ENCODE measurements at places on chromosomes 6 and 20.

- no peak overlapping the region for H3K27ac ChIP-seq
- DNase-seq = no peak
- no peaks in the 10 kb centered on the region for H3K36me3 ChIP-seq
- no peak overlapping the region for H3K4me3 ChIP-seq
- H3K27me3 ChIP-seq = no peaks in the 10 kb centered on the region
- H3K4me1 ChIP-seq = no peaks in the 10 kb centered on the region
These were observed 555.8 kb downstream of the PKHD1 start for GRCh38 chr6:51531623-51532022.

DNA sequence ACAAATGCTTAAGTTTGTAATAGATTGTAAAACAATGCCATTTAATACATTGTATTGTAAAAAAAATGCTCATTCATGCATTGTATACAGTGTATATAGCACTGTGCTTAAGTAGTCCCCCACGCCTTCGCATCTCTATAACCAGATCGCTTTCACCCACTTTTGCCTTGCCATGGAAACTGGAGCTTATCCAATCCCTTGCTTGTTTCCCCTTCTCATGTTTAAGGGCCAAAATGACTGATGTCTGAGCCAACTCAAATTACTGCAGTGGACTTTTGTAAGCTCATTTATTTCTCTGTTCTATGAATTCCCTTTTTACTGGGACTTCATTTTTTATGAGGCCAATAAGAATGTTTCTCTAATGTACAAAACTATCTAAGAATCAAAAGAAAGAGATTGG, 730.9 kb upstream of the GJE1 start:
- DNase-seq = no peak
- H3K27ac ChIP-seq = no peak overlapping the region
- peaks cover 4% of the 10 kb centered on the region for H3K4me1 ChIP-seq
- H3K27me3 ChIP-seq = peaks cover 7% of the 10 kb centered on the region

- H3K27ac ChIP-seq = no peak overlapping the region
- H3K4me1 ChIP-seq = no peaks in the 10 kb centered on the region
- no peaks in the 10 kb centered on the region for H3K36me3 ChIP-seq
- no peaks in the 10 kb centered on the region for H3K27me3 ChIP-seq
- DNase-seq = no peak
These were observed 1008.3 kb downstream of the KIF16B start for GRCh38 chr20:15564981-15565380.

DNA sequence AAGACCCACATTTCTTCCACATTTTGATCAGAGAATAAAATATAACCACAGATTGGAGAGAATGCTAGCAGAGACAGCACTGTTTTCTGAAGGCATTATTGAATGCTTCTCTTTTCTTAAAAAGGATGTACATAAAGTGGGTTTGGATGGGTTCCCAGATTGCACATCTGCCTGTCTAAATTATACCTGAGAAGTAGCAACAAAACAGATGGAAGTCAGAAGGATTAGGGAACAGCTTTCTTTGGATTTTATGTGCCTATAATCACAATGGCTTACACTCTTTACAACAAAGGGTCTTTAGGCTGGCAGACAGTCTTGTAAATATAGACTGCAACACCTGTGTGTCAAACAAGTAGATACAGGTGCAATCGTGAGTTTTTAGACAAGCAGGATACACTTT, 622.2 kb upstream of the MANEA start:
- no peaks in the 10 kb centered on the region for H3K36me3 ChIP-seq
- no peak for DNase-seq
- H3K27me3 ChIP-seq = no peaks in the 10 kb centered on the region
- no peaks in the 10 kb centered on the region for H3K4me1 ChIP-seq
- no peak overlapping the region for H3K27ac ChIP-seq

DNA sequence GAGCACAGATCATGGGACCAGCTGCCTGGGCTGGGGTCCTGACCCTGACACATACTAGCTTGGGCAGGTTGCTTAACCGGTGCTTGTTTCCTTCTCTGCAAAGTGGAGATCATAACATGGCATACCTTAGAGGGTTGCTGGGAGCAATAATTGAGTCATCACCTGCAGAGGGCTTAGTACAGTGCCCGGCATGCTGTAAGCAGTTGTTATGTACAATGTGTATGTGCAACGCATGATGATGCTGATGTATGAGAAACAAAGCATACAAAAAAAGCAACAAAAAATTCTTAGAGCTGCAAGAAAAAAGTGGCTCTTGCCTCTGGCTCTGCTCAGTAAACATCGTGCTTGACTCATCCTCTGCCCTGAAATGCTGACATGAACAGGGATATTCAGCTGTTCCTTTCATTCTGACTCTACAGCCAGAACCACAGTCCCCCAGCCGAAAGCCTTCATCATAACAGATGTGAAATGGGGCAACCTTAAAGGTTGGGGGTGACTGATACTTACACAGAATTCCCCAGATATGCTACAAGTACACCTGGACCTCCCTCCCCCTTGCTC, 91.7 kb downstream of the CLIC5 start:
- H3K27ac ChIP-seq = no peak overlapping the region
- no peaks in the 10 kb centered on the region for H3K27me3 ChIP-seq
- H3K4me3 ChIP-seq = no peak overlapping the region
- no peak for DNase-seq
- peaks cover 2% of the 10 kb centered on the region for H3K4me1 ChIP-seq

- peaks cover 12% of the 10 kb centered on the region for H3K27me3 ChIP-seq
- no peak for DNase-seq
- no peaks in the 10 kb centered on the region for H3K4me1 ChIP-seq
- no peak overlapping the region for H3K27ac ChIP-seq
- H3K36me3 ChIP-seq = no peaks in the 10 kb centered on the region
- H3K4me3 ChIP-seq = no peak overlapping the region
These were observed 58.7 kb downstream of the SLC22A23 start for GRCh38 chr6:3398165-3398562.

- H3K36me3 ChIP-seq = peaks cover 7% of the 10 kb centered on the region
- H3K27ac ChIP-seq = no peak overlapping the region
- no peak overlapping the region for H3K4me3 ChIP-seq
These were observed 3.2 kb upstream of the DEF6 start for GRCh38 chr6:35294308-35294945.

GRCh38 chr6:85130743-85131142, 319.1 kb upstream of the NT5E start:
- DNase-seq = no peak
- H3K4me3 ChIP-seq = no peak overlapping the region
- H3K27ac ChIP-seq = no peak overlapping the region
- no peaks in the 10 kb centered on the region for H3K4me1 ChIP-seq
- no peaks in the 10 kb centered on the region for H3K27me3 ChIP-seq
- no peaks in the 10 kb centered on the region for H3K36me3 ChIP-seq

DNA sequence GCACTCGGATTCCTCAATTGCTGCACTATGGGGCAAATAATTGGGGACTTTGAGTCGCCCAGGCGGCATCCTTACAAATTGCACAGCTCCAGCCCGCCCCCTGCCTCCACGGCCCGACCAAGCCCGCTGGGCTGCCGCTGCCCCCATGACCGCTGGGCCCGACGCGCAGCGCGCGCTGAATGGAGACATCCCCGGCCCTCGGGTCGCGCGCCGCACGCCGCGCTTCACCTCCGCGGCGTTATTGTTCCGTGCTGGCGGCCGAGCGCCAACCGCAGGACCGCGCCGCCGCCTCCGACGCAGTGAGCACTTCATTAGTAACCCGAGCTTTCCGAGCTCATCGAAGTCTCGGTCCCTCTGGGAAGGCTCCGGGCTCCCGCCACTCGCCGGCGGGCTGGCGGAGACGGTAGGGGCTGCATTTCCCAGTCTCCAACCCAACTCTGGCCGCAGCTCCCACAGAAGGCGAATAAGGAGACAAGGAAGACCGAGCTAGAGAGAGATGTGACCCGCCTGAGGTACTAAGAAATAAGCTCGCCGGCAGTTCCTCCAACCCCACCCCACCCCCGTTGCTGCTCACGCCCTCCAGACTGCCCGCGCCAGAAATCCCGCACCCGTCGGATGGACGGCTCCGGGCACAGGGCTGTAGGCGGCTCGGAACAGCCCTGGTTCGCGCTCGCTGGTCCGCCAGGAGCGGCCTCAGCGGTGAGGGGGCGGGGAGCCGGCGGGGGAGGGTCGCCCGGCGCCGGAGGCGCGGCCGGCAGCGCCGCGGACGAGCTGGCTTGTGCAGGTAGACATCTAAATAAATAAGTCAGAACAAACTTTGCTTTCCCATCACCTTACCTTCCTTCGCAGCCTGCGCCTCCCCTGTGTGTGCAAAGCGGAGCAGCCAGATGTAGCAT, 703 bp downstream of the EPHA7 start:
- H3K27me3 ChIP-seq = peaks cover 30% of the 10 kb centered on the region
- H3K36me3 ChIP-seq = no peaks in the 10 kb centered on the region
- peak overlapping the region; percentile 34 for H3K4me3 ChIP-seq

DNA sequence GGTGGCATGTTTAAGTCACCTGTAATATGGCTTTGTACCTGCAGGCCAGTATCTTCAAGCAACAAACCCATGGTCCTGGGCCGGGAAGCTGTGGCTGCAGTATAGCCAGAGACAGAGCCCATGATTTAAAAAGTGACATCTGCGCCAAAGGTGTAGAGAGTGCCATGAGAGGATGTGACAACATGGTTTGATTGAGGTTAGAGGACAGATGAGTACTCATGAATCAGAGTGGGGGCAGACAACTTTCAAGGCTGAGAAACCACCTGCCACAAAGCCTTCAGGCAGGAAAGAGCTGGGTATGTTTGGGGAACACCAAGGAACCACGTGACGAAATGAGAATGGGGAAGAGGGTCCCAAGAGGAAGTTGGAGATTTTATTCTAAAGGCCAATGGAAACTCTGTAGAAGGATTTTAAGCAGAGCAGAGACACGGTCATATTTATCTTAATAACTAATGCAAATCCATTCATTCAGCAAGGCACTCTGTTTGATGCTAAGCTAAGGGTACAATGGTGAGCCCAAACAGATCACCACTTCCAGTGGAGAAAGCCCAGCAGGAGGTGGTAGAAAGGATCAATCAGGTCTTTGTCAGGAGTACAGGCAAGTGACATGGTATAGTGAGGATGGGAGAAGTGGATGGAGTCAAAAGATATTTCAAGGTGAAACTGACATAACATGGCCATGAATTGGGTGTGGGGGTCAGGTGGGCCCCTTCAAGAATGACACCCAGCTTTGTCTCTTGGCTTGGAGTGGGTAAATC, 3.4 kb upstream of the MICAL1 start:
- no peaks in the 10 kb centered on the region for H3K27me3 ChIP-seq
- peak overlapping the region; percentile 7 for H3K27ac ChIP-seq
- no peak overlapping the region for H3K4me3 ChIP-seq
- H3K4me1 ChIP-seq = peaks cover 46% of the 10 kb centered on the region
- H3K36me3 ChIP-seq = peaks cover 36% of the 10 kb centered on the region

GRCh38 chr6:34349211-34349610, 43.3 kb downstream of the NUDT3 start:
- DNase-seq = no peak
- peaks cover 8% of the 10 kb centered on the region for H3K36me3 ChIP-seq
- H3K27ac ChIP-seq = no peak overlapping the region
- H3K4me3 ChIP-seq = no peak overlapping the region
- H3K4me1 ChIP-seq = peaks cover 9% of the 10 kb centered on the region
- no peaks in the 10 kb centered on the region for H3K27me3 ChIP-seq

GRCh38 chr20:3815703-3816315, 4.5 kb upstream of the AP5S1 start:
- no peaks in the 10 kb centered on the region for H3K27me3 ChIP-seq
- H3K4me3 ChIP-seq = peak overlapping the region; percentile 82
- peaks cover 32% of the 10 kb centered on the region for H3K36me3 ChIP-seq
- H3K4me1 ChIP-seq = peaks cover 75% of the 10 kb centered on the region
- DNase-seq = peak; percentile 35
- peak overlapping the region; percentile 90 for H3K27ac ChIP-seq

- no peak for DNase-seq
- H3K4me1 ChIP-seq = no peaks in the 10 kb centered on the region
- no peak overlapping the region for H3K4me3 ChIP-seq
- no peaks in the 10 kb centered on the region for H3K36me3 ChIP-seq
These were observed 92.5 kb upstream of the HDGFL1 start for GRCh38 chr6:22476811-22477390.

- H3K4me1 ChIP-seq = peaks cover 36% of the 10 kb centered on the region
- DNase-seq = no peak
- peaks cover 37% of the 10 kb centered on the region for H3K36me3 ChIP-seq
- no peak overlapping the region for H3K27ac ChIP-seq
- H3K4me3 ChIP-seq = no peak overlapping the region
- H3K27me3 ChIP-seq = no peaks in the 10 kb centered on the region
These were observed 14.8 kb downstream of the PEDS1 start for GRCh38 chr20:50138479-50139393.

GRCh38 chr20:49248301-49248700, 29.1 kb downstream of the DDX27 start:
- H3K36me3 ChIP-seq = peaks cover 87% of the 10 kb centered on the region
- no peak for DNase-seq
- H3K27me3 ChIP-seq = no peaks in the 10 kb centered on the region
- H3K4me3 ChIP-seq = no peak overlapping the region

- H3K27ac ChIP-seq = no peak overlapping the region
- no peak overlapping the region for H3K4me3 ChIP-seq
- no peaks in the 10 kb centered on the region for H3K36me3 ChIP-seq
- no peak for DNase-seq
- H3K27me3 ChIP-seq = no peaks in the 10 kb centered on the region
These were observed 504.9 kb upstream of the MARCKS start for GRCh38 chr6:113352029-113352801.

- peaks cover 37% of the 10 kb centered on the region for H3K36me3 ChIP-seq
- H3K4me1 ChIP-seq = no peaks in the 10 kb centered on the region
- H3K27ac ChIP-seq = no peak overlapping the region
- no peaks in the 10 kb centered on the region for H3K27me3 ChIP-seq
- no peak overlapping the region for H3K4me3 ChIP-seq
These were observed 6.9 kb upstream of the ZSCAN16 start for GRCh38 chr6:28117386-28118050.

- no peak overlapping the region for H3K27ac ChIP-seq
- DNase-seq = no peak
- H3K27me3 ChIP-seq = no peaks in the 10 kb centered on the region
- H3K4me1 ChIP-seq = no peaks in the 10 kb centered on the region
- H3K4me3 ChIP-seq = no peak overlapping the region
These were observed 398.5 kb upstream of the SASH1 start for GRCh38 chr6:147944122-147944521.

DNA sequence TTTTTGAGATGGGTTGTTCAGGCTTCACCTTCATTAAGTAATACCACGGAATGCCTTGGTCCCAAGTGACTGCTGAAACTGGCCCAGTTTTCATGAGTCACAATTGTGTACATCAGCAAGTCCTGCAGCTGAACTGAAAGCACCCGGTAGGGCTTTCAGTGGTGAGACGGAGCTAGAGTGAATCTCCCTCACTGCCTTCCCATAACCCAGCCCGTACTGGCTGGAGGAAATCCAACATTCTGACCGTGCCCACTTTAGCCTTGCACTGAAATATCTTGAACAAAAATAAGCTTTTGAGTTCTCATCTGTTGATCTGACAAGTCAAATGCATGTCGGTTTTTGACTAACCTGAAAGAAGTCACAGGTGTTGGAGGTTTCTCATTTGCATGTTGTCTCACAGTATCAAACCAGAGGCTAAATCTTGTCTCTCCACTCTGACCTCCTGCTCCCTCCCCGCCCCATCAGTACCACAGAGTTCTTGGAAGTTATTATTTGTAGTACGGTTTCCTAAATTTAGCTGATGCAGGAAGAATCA, 35.9 kb downstream of the DUSP22 start:
- H3K36me3 ChIP-seq = no peaks in the 10 kb centered on the region
- peaks cover 8% of the 10 kb centered on the region for H3K4me1 ChIP-seq
- no peak for DNase-seq
- no peaks in the 10 kb centered on the region for H3K27me3 ChIP-seq
- H3K27ac ChIP-seq = no peak overlapping the region
- no peak overlapping the region for H3K4me3 ChIP-seq

GRCh38 chr6:43840490-43841218, 70.6 kb downstream of the VEGFA start:
- no peak overlapping the region for H3K27ac ChIP-seq
- no peak overlapping the region for H3K4me3 ChIP-seq
- no peaks in the 10 kb centered on the region for H3K4me1 ChIP-seq
- no peaks in the 10 kb centered on the region for H3K36me3 ChIP-seq
- H3K27me3 ChIP-seq = peaks cover 27% of the 10 kb centered on the region

Data from effector memory CD8-positive, alpha-beta T cell (primary cell).